ENCODE measurements at places on chromosomes 12 and 14. TPM values are rescaled to one million over a fixed set of nuclear protein-coding genes. Genes with fewer than 3 reads are reported as not detected.

- no peaks in the 10 kb centered on the region for H3K36me3 ChIP-seq
- H3K4me3 ChIP-seq, result no peak overlapping the region
- H3K27me3 ChIP-seq, result no peaks in the 10 kb centered on the region
- DNase-seq, result no peak
- peaks cover 5% of the 10 kb centered on the region for H3K4me1 ChIP-seq
Measured at GRCh38 chr12:20140751-20141150, 227.6 kb upstream of the PDE3A start.

Gene STAC3
- total RNA-seq, result 3.3 TPM

Gene MRPL42
- total RNA-seq, result 45.1 TPM

DNA sequence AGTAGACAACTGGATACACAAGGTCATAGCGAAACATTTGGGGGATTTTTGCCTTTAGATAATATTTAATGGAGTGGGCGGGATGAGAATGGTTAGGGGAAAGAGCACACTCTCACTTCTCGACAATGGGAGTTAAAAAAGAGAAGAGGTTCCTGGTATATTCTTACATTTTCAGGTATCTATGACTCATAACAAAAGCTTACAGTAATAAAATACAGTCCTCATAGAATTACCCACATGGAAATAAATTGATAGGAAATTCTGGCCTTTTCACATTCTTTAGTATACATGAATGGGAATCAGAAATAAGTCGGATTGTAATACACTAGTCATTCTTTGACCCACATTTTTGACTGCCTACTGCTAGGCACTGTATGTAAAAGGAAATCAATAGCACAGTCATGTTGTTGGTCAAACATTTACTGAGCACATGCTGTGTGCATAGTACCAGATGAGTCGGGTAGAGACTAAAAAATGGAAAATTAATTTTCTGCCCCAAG is 8.2 kb upstream of the CRADD start:
- H3K36me3 ChIP-seq, result no peaks in the 10 kb centered on the region
- H3K4me3 ChIP-seq, result no peak overlapping the region
- H3K27ac ChIP-seq, result no peak overlapping the region

- DNase-seq, result no peak
- H3K27ac ChIP-seq, result no peak overlapping the region
- H3K36me3 ChIP-seq, result no peaks in the 10 kb centered on the region
- no peaks in the 10 kb centered on the region for H3K27me3 ChIP-seq
Measured at GRCh38 chr12:112353393-112353792, 28.8 kb downstream of the HECTD4 start.

DNA sequence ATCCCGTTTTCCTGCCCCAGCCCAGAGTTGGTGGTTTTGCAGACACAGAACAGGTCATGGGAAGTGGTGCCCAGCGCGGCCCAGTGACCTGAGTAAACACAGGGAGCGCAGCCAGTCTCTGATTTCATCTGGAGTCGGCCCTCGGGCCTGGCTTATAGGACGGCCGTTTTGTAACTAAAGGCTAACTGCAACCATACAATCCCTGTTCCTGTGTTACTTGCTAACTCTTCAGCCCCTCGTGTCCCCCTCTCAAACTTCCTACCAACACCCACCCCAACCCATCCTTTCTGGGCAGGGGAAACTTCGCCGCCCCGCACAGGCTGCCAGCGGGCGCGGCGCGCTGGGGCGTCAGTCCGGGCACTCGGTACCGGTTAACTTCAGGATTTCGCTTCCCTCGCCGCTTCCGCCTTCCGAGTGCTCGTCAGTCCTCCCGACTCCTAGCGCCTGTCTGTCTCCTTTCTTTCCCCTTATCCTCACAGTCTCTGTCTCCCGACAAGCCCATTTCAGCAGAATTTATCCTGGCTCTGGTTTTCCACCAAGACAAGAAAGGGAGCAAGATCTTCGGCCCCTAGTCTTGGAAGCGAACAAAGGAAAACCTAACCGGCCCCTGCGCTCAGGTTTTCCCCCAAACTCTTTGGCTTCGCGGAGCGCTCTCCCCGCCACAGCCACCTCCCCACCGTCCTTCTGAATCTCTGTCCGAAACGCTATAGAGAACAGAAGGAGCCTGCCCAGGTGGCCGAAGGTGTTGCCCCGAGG is 2.0 kb downstream of the SIX1 start:
- no peak for DNase-seq
- H3K4me1 ChIP-seq, result peaks cover 38% of the 10 kb centered on the region
- no peak overlapping the region for H3K27ac ChIP-seq
- H3K36me3 ChIP-seq, result no peaks in the 10 kb centered on the region
- peak overlapping the region; percentile 5 for H3K4me3 ChIP-seq
- peaks cover 100% of the 10 kb centered on the region for H3K27me3 ChIP-seq

Gene ZNF268
- total RNA-seq, result 30.3 TPM

DNA sequence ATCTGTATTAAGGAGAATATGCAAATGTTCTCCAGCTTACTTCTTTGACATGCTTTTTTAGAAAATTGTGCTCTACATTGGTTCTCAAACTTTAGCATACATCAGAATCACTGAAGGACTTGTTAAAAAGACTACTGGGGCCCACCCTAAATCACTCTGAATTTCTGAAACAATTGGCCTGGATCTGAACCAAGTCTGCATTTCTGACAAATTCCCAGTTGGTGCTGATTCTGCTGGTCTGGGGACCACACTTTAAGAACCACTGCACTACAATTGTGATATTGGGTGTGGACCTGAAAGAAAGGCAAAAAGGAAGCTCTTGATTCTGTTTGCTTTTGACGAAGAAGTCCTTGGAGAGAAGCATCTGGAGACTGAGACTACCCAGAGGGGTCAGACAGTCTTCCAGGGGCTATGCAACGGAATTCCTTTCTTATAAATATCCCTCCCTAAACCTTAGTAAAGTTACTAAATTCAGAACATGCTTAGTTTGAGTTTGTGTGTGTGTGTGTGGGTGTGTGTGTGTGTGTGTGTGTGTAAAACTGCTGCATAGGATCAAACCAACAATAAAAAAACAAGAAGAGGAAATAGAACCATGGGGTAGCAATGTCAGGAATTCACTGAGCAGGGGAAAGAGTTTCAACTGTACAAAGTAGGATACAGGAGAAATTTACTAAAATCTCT is 36.8 kb downstream of the EAPP start:
- no peak for DNase-seq
- no peaks in the 10 kb centered on the region for H3K36me3 ChIP-seq
- no peak overlapping the region for H3K4me3 ChIP-seq
- peaks cover 32% of the 10 kb centered on the region for H3K4me1 ChIP-seq

GRCh38 chr12:52049688-52050087 is 1.6 kb upstream of the NR4A1 start:
- peak overlapping the region; percentile 91 for H3K27ac ChIP-seq
- no peak overlapping the region for H3K4me3 ChIP-seq
- H3K36me3 ChIP-seq, result no peaks in the 10 kb centered on the region

- H3K36me3 ChIP-seq, result no peaks in the 10 kb centered on the region
- no peak overlapping the region for H3K27ac ChIP-seq
- no peaks in the 10 kb centered on the region for H3K27me3 ChIP-seq
- no peak for DNase-seq
- no peak overlapping the region for H3K4me3 ChIP-seq
- no peaks in the 10 kb centered on the region for H3K4me1 ChIP-seq
Measured at GRCh38 chr12:56775638-56776037, 12.5 kb downstream of the HSD17B6 start.

Gene LIMA1
- 254 TPM for total RNA-seq

- peak overlapping the region; percentile 92 for H3K27ac ChIP-seq
- no peak for DNase-seq
- peak overlapping the region; percentile 79 for H3K4me3 ChIP-seq
- H3K27me3 ChIP-seq, result no peaks in the 10 kb centered on the region
- H3K36me3 ChIP-seq, result no peaks in the 10 kb centered on the region
- peaks cover 7% of the 10 kb centered on the region for H3K4me1 ChIP-seq
Measured at GRCh38 chr12:95216711-95217376, 423 bp downstream of the FGD6 start.

DNA sequence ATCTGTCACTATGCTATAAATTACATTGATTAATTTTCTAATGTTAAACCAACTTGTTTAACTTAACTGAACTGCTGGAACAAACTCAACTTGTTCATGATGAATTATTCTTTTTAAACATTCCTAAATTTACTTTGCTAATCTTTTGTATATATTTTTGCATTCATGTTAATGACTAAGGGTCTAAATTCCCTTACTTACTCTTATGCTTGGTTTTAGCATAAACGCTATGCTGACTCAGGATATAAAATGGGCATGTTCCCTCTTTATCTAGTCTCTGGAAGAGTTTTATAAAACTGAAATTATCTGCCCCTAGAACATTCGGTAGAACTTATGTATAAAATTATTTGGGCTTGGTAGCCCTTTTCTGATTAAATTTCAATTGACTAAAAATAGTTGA is 342.8 kb upstream of the DIO2 start:
- no peaks in the 10 kb centered on the region for H3K36me3 ChIP-seq
- H3K4me3 ChIP-seq, result no peak overlapping the region

GRCh38 chr12:64160021-64160710 is 61.9 kb downstream of the KICS2 start:
- no peaks in the 10 kb centered on the region for H3K36me3 ChIP-seq
- no peaks in the 10 kb centered on the region for H3K4me1 ChIP-seq
- H3K27ac ChIP-seq, result no peak overlapping the region
- H3K27me3 ChIP-seq, result no peaks in the 10 kb centered on the region
- no peak overlapping the region for H3K4me3 ChIP-seq
- DNase-seq, result no peak

Gene PRH2
- not detected for total RNA-seq

Gene KRT2
- not detected for total RNA-seq

- H3K36me3 ChIP-seq, result no peaks in the 10 kb centered on the region
- DNase-seq, result no peak
- no peaks in the 10 kb centered on the region for H3K27me3 ChIP-seq
- peaks cover 5% of the 10 kb centered on the region for H3K4me1 ChIP-seq
- H3K4me3 ChIP-seq, result no peak overlapping the region
Measured at GRCh38 chr12:92074889-92075288, 70.8 kb downstream of the BTG1 start.

- H3K4me3 ChIP-seq, result no peak overlapping the region
- H3K36me3 ChIP-seq, result no peaks in the 10 kb centered on the region
- no peaks in the 10 kb centered on the region for H3K4me1 ChIP-seq
- H3K27me3 ChIP-seq, result no peaks in the 10 kb centered on the region
- no peak for DNase-seq
- peak overlapping the region; percentile 67 for H3K27ac ChIP-seq
Measured at GRCh38 chr12:69533844-69534243, 51.4 kb upstream of the CCT2 start.

DNA sequence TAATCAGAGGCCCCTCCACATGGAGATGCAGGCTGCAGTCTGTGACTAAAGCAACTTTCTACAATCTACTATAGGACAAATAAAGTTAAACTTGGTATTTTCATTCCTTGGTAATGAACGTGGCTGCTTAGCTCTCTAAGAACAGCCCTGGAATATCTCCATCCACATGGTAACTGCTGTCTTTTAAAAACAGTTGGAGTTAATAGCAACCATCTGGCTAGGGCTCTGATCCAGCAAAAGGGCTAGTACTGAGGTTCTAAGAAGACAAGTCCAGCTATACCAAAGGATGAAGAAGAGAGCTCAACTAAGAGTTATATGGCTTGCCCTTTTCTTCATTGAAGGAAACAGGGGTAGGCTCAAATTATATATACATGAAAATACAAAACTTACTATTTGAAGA is 920.1 kb downstream of the FLRT2 start:
- no peaks in the 10 kb centered on the region for H3K4me1 ChIP-seq
- no peaks in the 10 kb centered on the region for H3K27me3 ChIP-seq
- H3K36me3 ChIP-seq, result no peaks in the 10 kb centered on the region
- no peak for DNase-seq
- no peak overlapping the region for H3K4me3 ChIP-seq
- H3K27ac ChIP-seq, result no peak overlapping the region

Gene DDX54
- total RNA-seq, result 60.7 TPM

DNA sequence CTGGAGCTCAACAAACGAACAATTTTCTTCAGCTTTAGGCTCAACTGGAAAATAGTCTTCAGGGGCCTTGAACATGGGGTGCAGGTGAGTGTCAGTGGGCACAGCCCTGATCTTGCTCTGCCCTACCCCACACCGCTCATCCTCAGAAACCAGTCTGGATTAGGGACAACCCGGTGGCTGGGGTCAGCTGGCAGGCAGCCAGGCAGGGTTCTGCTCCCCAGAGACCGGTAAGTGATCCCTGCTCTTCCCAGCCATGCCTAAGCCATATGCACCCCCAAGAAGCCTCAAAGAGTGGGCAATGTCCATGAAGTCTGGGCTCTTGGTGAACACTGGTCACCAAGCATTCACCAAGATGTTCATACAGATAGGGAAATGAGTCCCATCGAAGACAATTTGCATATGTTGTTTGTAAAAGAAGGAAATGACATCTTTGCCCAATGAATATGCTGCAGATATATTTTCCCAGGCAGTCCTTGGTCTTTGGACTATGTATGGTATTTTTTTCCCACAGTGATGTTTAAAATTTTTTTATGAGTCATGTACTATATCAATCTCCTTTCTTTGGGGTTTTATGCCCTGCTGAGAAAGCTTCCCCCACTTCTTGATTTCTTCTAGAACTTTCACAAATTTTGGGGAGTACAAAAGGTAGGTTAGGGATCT is 63.9 kb upstream of the VASH1 start:
- H3K27me3 ChIP-seq, result no peaks in the 10 kb centered on the region
- DNase-seq, result no peak
- H3K27ac ChIP-seq, result no peak overlapping the region
- no peak overlapping the region for H3K4me3 ChIP-seq
- no peaks in the 10 kb centered on the region for H3K36me3 ChIP-seq

All from transverse colon (tissue), 4 donors.